ENCODE measurements at places on chromosomes 7 and 10. TPM values are rescaled to one million over a fixed set of nuclear protein-coding genes. Genes with fewer than 3 reads are reported as not detected.

DNA sequence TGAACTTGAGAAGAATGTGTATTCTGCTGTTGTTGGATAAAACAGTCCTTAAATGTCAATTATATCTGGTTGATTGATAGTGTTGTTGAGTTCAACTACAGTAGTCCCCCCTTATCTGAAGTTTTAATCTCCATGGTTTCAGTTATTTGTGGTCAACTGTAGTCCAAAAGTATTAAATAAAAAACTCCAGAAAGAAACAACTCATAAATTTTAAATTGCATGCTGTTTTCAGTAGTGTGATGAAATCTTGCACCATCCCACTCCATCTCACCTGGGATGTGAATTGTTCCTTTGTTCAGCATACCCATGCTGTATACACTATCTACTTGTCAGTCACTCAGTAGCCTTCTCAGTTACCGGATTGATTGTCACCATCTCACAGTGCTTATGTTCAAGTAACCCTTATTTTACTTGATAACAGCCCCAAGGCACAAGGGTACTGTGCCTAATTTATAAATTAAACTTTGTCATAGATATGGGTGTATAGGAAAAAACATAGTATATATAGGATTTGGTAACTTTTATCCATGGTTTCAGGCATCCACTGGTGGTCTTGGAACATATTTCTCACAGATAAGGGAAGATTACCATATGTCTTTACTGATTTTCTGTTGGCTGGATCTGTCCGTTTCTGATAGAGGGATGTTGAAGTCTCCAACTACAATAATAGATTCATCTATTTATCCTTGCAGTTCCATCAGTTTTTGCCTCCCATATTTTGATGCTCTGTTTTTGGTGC lies 57.1 kb downstream of the AOAH start:
- DNase-seq: no peak

Gene TMEM270
- not detected for polyA plus RNA-seq

Gene UPK3B
- 2.2 TPM for polyA plus RNA-seq

GRCh38 chr7:104584620-104585019 lies 256.2 kb downstream of the LHFPL3 start:
- no peak for DNase-seq

- no peak for DNase-seq
Measured at GRCh38 chr7:150797661-150798060, 2.5 kb downstream of the TMEM176B start.

- DNase-seq: no peak
Measured at GRCh38 chr10:17290226-17290625, 62.2 kb downstream of the VIM start.

DNA sequence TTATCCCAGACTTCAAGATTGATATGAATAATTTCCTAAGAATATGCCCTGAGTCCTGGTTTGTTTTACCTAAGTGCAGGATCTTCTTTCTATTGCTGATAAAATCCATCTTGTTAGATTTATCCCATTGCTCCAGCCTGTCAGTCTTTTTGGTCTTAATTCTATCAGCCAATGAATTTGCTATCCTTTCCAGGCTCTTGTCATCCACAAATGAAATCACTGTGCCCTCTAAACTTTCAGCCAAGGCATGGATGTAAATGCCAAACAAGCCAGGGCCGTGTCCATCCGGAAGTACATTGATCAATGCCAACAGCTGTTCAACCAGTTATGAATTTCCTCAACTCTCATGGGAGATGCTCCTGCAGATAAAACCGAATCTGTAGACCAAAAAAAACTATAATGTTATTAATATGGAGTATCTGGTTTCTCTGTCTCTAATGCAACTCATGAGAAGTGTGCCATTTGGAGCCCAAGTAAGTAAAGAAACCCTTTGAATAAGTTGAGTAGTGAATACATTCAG lies 40.0 kb downstream of the NPY start:
- no peak for DNase-seq

- DNase-seq: no peak
Measured at GRCh38 chr7:122790591-122790990, 87.9 kb upstream of the RNF148 start.

Gene GPR26
- not detected for polyA plus RNA-seq

Gene IQUB
- 5.8 TPM for polyA plus RNA-seq

- DNase-seq: no peak
Measured at GRCh38 chr7:83947260-83947659, 247.3 kb downstream of the SEMA3A start.

Gene GTPBP10
- 29.2 TPM for polyA plus RNA-seq

Gene CYP3A5
- polyA plus RNA-seq: 1.5 TPM

- no peak for DNase-seq
Measured at GRCh38 chr7:26376175-26376917, 84.7 kb downstream of the SNX10 start.

- DNase-seq: no peak
Measured at GRCh38 chr10:102769375-102770107, 25.8 kb downstream of the WBP1L start.
